Karpas-422 (cell line): ENCODE measurements at places on chromosomes 7 and 10. TPM values are rescaled to one million over a fixed set of nuclear protein-coding genes. Genes with fewer than 3 reads are reported as not detected.

The SYT15B gene
- 0.11 TPM in 1 of 2 replicates, not detected in the other for total RNA-seq

The CUBN gene
- total RNA-seq = 0.18 TPM in 1 of 2 replicates, not detected in the other

The TLL2 gene
- total RNA-seq = not detected in 2 replicates

The PAPOLB gene
- not detected in 2 replicates for total RNA-seq

The EPHA1 gene
- not detected in 2 replicates for total RNA-seq

The STEAP1B gene
- total RNA-seq = not detected in 2 replicates

The DDIT4 gene
- 331 and 583 TPM in 2 replicates for total RNA-seq

The DENND10 gene
- 35.2 and 57.2 TPM in 2 replicates for total RNA-seq

The UCMA gene
- total RNA-seq = 0.63 TPM in 1 of 2 replicates, not detected in the other

The PLXDC2 gene
- not detected in 2 replicates for total RNA-seq

The CAMK1D gene
- total RNA-seq = 0.11 and 0.63 TPM in 2 replicates

The SYNPO2L gene
- not detected in 2 replicates for total RNA-seq

GRCh38 chr7:36742911-36743775, 18.8 kb upstream of the AOAH start:
- H3K27me3 ChIP-seq = no peaks in the 10 kb centered on the region
- no peaks in the 10 kb centered on the region for H3K36me3 ChIP-seq
- no peak for DNase-seq

DNA sequence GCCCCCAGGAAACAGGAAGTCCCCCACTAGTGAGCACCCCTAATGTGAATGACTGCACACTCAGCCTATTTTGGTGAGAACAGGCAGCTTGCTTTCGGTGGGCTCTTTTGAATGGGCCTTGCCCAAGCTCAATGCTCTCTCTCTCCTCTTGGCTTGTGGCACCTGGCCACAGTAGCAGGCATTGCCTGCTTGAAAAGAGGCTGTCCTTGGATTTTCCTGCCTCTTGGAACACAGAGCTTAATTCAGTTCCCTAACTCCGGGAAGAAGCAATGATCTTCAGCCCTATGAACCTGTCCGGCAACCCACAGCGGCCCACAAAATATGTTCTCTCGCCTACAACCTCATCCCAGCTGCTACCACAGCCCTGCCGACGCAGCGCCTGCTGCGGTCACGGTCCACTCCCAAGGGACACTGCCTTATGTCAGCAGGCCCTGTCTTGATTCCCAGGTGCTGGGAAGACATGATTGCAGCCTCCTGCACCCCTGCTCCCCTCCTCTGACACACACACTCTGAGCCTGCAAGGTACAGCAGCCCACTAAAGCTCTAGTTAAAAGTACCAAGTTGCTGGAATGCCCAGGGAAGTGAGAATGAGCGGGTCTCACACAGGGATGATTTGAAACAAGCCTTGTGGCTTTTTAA, 715.5 kb upstream of the GALNT17 start:
- no peaks in the 10 kb centered on the region for H3K27me3 ChIP-seq
- peak overlapping the region; percentile 32 for H3K4me3 ChIP-seq
- H3K27ac ChIP-seq = peak overlapping the region; percentile 97
- DNase-seq = peak; percentile 94
- no peaks in the 10 kb centered on the region for H3K36me3 ChIP-seq
- peaks cover 87% of the 10 kb centered on the region for H3K4me1 ChIP-seq

GRCh38 chr7:148700661-148701064, 2.0 kb downstream of the CUL1 start:
- H3K36me3 ChIP-seq = no peaks in the 10 kb centered on the region
- H3K4me1 ChIP-seq = peaks cover 70% of the 10 kb centered on the region
- DNase-seq = peak; percentile 72
- peak overlapping the region; percentile 84 for H3K4me3 ChIP-seq
- H3K27me3 ChIP-seq = no peaks in the 10 kb centered on the region

GRCh38 chr10:104988686-104989085, 347.6 kb downstream of the SORCS3 start:
- DNase-seq = no peak
- H3K4me3 ChIP-seq = no peak overlapping the region
- no peak overlapping the region for H3K27ac ChIP-seq
- no peaks in the 10 kb centered on the region for H3K36me3 ChIP-seq
- no peaks in the 10 kb centered on the region for H3K27me3 ChIP-seq

- H3K27me3 ChIP-seq = no peaks in the 10 kb centered on the region
- H3K36me3 ChIP-seq = no peaks in the 10 kb centered on the region
- no peak overlapping the region for H3K4me3 ChIP-seq
- H3K27ac ChIP-seq = no peak overlapping the region
- H3K4me1 ChIP-seq = no peaks in the 10 kb centered on the region
These were observed 8.4 kb downstream of the AQP1 start for GRCh38 chr7:30920021-30920583.

DNA sequence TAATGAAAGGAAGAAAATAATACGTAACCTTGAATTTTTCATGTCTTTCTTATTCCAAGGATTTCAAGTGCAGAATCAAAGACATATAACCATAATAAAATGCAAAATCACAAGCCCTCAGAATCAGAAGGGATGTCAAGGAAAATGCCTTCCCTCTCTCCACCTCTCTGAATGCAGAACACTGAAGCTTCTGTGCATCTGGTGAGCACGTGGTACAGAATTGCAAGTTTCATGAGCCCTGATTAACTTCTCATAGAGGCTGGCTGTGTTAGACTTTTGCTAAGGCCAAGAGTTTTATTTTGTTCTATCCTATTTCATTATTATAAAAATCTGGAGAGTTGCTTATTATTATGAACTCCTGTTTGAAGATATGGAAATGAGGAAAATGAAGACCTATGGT, 533.7 kb upstream of the POM121L12 start:
- no peak overlapping the region for H3K4me3 ChIP-seq
- H3K27ac ChIP-seq = no peak overlapping the region
- H3K27me3 ChIP-seq = no peaks in the 10 kb centered on the region
- H3K36me3 ChIP-seq = no peaks in the 10 kb centered on the region
- no peak for DNase-seq

DNA sequence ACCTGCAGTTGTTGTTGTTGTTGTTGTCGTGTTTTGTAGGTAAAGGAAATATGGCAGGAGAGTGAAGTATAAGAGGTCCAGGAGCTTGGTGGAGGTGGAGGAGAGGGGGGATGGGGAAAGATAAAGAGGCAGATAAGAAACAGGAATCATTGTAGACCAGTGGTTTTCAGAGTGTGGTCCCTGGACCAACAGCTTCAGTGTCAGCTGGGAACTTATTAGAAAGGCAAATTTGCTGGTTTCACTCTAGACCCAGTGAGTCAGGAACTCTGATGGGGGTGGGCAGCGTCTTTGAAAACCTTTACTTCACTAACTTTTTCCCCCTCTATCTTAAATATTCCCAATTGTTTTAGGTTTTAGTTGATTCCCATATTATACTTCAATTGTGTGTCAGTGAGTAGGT, 241.5 kb downstream of the AUTS2 start:
- DNase-seq = peak; percentile 66
- no peaks in the 10 kb centered on the region for H3K27me3 ChIP-seq
- peak overlapping the region; percentile 53 for H3K27ac ChIP-seq
- H3K4me1 ChIP-seq = peaks cover 56% of the 10 kb centered on the region

DNA sequence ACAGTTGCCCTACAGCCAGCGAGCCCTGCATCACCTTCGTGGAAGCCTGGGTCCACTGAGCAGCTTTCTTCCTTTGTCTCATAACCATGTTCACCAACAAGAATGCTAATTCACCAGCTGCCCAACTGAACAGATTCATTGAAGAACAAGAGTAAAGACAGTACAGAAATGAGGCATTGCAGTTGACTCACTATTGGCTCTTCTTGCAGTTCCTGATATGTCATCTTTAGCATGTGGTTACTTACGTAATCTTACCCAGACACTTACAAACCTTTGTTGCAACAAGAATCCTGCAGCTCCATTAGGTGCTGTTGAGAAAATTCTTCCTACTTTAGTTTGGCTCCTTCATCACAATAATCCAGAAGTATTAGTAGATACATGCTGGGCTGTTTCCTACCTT, 174.0 kb upstream of the TPK1 start:
- H3K4me1 ChIP-seq = no peaks in the 10 kb centered on the region
- H3K27ac ChIP-seq = no peak overlapping the region

GRCh38 chr10:86970162-86970981, 2.1 kb downstream of the ADIRF start:
- H3K36me3 ChIP-seq = no peaks in the 10 kb centered on the region
- H3K4me3 ChIP-seq = no peak overlapping the region
- no peaks in the 10 kb centered on the region; the same call in none of the 2 replicates for H3K4me1 ChIP-seq

DNA sequence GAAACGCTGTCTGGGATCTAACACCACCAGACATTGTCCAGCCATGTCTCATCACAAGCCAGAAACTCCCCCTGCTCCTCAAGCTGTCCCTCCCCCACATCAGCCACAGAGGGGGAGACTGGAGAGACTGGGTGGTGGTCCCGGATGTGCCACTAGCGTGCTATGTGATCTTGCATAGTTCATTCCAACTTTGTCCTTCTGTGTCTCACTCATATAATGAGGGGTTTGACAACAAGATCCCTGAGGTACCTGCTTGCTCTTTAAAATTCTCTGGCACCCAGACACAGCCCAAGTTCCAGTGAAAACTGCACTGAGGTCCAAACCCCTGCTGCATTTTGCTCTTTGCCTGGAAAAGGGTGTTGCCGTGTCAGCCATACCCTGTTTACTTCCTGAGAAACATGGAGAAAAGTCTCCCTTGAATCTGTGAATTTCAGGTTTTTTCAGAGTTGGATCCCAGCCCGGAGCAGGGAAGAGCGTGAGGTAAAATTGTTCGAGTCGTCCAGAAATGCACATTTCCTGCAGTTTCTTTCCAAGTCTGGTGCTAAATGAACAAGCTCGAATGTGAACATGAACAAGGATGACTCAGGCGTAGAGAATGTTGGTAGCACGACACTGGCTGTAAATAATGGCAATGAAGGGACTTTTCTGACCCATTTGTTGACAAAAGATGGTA, 156.6 kb downstream of the CCDC3 start:
- H3K36me3 ChIP-seq = no peaks in the 10 kb centered on the region
- H3K4me1 ChIP-seq = peaks cover 12% of the 10 kb centered on the region
- DNase-seq = no peak
- H3K27me3 ChIP-seq = no peaks in the 10 kb centered on the region

DNA sequence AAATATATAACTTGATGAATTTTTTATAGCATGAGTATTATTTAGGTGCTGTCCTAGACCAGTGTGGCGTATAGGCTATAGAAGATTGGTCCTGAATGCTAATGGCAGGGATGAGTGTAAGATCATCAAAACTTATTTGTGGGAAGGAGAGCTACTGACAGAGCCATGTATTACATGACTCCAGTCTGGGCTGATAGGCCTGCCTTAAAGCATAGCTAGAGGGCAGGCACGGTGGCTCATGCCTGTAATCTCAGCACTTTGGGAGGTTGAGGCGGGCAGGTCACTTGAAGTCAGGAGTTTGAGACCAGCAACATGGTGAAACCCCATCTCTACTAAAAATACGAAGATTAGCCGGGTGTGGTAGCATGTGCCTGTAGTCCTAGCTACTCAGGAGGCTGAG, 198.1 kb upstream of the KLF14 start:
- peaks cover 35% of the 10 kb centered on the region; the same call in 1 of the 2 replicates for H3K36me3 ChIP-seq
- H3K27ac ChIP-seq = no peak overlapping the region
- no peaks in the 10 kb centered on the region for H3K27me3 ChIP-seq
- DNase-seq = no peak
- peaks cover 7% of the 10 kb centered on the region for H3K4me1 ChIP-seq
- no peak overlapping the region for H3K4me3 ChIP-seq

DNA sequence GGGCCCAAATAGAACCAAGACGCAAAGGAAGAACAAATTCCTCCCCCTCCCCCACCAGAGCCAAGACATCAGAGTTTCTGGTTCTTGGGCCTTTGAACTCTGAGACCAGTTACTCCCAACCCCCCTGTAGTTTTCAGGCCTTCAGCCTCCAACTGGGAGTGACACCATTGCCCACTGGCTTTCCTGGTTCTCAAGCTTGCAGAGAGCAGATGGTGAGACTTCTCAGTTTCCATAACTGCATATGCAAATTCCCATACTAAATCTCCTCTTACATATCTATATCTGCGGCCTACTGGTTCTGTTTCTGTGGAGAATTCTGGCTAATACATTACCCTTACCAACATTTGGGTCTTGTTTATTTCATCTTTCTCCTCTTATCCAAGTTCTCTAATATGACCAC, 762.9 kb downstream of the GRM8 start:
- H3K4me1 ChIP-seq = no peaks in the 10 kb centered on the region
- no peak overlapping the region for H3K4me3 ChIP-seq
- no peaks in the 10 kb centered on the region for H3K27me3 ChIP-seq
- no peak overlapping the region for H3K27ac ChIP-seq
- DNase-seq = no peak

DNA sequence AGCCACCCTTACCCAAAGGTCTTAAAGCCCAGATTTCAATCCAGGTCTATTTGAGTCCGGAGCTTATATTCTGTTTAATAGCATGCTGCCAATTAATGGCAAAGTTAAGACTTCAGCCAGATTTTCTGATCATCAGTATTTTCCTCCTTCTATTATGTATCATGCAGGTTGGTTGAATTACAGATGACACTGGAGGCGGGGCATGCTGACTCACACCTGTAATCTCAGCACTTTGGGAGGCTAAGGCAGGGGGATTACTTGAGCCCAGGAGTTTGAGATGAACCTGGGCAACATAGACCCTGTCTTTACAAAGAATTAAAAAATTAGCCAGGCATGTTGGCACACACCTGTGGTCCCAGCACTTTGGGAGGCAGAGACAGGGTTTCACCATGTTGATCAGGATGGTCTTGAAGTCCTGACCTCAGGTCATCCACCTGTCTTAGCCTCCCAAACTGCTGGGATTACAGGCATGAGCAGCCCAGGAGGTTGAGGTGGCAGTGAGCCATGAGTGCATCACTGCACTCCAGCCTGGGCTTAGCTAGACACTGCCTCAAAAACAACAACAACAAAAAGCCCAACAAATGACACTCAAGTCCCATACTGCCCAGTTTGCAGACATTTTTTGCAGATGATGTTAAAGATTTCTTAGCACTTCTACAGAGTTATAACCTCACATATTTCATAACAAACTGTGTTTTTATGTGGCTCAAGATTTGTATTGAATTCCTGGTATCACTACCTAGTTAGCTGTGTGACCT, 62.5 kb downstream of the MCU start:
- H3K27me3 ChIP-seq = no peaks in the 10 kb centered on the region
- H3K36me3 ChIP-seq = no peaks in the 10 kb centered on the region
- no peak overlapping the region for H3K4me3 ChIP-seq
- no peak overlapping the region for H3K27ac ChIP-seq
- no peak for DNase-seq

DNA sequence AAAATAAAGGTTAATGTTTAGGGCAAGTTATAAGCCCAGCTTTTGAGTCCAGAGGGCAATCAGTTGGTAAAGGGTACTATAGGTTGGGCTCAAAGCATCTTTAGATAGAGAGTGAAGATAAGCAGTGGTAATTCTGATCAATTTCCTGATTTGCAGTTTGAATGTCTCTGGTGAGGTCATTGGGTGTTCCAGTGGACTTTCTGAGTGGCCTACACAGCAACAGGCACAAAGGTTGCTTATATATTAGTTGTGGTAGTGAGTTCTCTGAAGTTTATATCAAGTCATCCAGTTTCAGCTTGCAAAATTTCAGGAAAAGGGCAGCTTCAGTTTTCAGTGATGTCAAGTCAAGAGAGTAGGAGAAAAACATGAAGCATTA, 29.1 kb downstream of the GIMAP5 start:
- H3K36me3 ChIP-seq = no peaks in the 10 kb centered on the region
- H3K27ac ChIP-seq = no peak overlapping the region
- no peak for DNase-seq
- no peaks in the 10 kb centered on the region for H3K4me1 ChIP-seq
- H3K4me3 ChIP-seq = no peak overlapping the region
